CD4-positive, CD25-positive, alpha-beta regulatory T cell (primary cell): ENCODE measurements at places on chromosomes 2 and 18.

DNA sequence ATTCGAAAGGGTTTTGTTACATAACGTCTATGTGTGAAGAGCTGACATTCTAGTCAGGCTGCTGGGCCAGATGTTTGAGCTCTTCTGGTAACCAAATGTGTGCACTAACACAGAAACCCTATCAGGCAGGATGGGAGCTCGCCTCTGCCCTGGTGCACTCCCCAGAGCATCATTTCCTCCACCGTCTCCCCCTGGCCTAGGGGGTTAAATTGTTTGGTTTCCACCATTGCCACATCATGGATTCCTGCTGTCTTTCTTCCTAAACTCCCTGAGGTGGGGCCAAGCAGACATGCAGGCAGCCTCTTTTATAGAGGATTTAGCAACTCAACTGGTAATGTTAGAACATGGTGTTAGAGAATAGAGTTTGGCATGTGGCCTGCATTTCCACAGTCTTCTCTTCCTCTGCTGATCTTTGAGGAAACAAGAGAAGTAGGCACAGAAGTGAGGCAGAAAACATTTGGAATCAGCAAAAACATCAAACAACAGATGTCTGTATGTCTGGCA lies 87.3 kb downstream of the ANTXR1 start:
- no peak for DNase-seq

GRCh38 chr18:74790451-74790850 lies 192.8 kb downstream of the ZNF407 start:
- DNase-seq, result no peak

- no peak for DNase-seq
These were observed 2.2 kb upstream of the SLC4A5 start for GRCh38 chr2:74345272-74345943.

GRCh38 chr2:10301941-10302478 lies 694 bp upstream of the HPCAL1 start:
- no peak for DNase-seq

DNA sequence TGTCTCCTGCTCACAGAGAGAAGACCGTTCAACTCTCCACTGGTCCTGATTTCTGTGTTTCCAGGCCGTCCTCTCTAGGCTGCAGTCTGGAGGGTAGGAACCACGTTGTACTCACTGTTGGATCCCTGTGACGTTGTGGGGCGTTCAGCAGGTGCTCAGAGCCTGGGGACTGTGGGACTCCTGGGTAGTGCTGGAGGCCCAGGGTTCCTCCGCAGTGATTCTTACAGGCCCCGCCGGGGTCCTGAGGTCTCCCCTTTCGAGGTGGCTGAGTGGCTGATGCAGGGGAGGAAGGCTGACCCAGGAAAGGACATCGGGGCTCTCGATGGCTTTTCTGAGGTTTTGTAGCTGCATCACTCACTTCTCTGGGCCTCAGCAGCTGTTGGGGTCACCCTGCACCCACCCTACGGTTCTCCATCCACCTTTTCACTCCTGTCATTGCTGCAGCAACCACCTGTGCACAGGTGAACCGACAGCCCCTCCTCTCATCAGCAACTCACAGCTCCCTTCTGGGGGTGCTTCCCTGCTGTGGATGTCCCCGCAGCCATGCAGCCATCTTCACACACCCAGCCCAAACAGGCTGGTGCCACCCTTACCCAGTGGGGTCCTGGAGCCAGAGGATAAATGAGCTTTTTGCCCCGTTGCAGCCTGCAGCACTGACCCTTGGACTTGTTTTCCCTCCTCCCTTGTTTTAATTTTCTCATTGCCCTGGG lies 169.6 kb upstream of the HDAC4 start:
- no peak for DNase-seq

- no peak for DNase-seq
These were observed 10.5 kb downstream of the CTLA4 start for GRCh38 chr2:203878063-203878462.

GRCh38 chr2:225600444-225600843 lies 200.9 kb downstream of the NYAP2 start:
- DNase-seq, result no peak

- no peak for DNase-seq
These were observed 181.6 kb downstream of the DNAH6 start for GRCh38 chr2:84697895-84698294.

DNA sequence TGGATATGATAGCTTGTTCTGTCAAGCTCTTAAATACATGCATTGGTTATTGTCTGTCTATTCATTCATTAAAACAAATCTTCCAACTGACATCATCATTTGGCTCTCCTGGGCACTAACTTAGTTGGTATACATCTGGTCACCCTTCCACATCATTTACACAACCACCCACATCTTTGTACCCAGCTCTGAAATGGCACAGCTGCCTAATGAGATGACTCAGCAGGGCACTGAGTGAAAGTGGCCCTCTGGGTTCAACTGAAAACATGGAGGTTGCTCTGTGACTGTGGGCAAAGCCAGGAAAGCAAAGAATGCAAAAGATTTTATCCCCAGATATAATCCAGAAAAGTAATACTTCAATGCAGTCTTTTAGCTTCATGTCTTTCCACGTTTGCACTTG lies 234.0 kb upstream of the MAP2 start:
- no peak for DNase-seq

DNA sequence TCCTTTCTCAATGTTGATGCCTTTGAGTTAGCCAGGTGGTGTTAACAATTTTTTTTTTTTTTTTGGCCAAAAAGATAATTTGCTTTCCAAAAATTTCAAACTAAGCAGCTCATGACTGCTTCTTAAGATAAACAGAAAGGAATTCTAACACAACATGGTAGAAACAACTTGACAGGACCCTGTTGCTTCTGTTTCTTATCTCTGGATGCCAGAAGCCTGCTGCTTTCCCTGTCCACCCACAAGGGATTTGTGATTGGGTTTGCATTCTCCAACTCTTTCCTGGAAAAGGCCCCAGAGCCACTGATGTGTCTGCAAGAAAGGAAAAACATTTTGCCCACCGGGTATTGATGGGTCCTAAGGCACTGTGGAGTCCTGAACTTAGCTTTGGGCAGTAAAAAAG lies 217.2 kb upstream of the PKDCC start:
- DNase-seq, result no peak

- DNase-seq, result no peak
These were observed 119.1 kb upstream of the NCK2 start for GRCh38 chr2:105625632-105626031.

- DNase-seq, result no peak
These were observed 559.5 kb upstream of the GCFC2 start for GRCh38 chr2:76270096-76270710.

GRCh38 chr2:226524381-226524843 lies 275.2 kb downstream of the IRS1 start:
- DNase-seq, result no peak

DNA sequence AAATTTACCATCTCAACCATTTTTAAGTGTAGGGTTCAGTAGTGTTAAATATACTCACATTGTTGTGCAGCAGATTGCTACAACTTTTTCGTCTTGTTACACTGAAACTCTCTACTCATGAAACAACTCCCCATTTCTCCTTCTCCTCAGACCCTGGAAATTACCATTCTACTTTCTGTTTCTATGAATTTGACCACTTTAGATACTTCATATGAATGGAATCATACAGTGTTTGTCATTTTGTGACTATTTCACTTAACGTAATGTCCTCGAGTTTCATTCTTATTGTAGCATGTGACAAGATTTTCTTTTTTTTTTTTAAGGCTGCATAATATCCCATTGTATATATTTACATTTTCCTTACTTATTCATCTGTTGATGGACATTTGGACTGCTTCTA lies 203.8 kb downstream of the PLCL1 start:
- DNase-seq, result no peak

DNA sequence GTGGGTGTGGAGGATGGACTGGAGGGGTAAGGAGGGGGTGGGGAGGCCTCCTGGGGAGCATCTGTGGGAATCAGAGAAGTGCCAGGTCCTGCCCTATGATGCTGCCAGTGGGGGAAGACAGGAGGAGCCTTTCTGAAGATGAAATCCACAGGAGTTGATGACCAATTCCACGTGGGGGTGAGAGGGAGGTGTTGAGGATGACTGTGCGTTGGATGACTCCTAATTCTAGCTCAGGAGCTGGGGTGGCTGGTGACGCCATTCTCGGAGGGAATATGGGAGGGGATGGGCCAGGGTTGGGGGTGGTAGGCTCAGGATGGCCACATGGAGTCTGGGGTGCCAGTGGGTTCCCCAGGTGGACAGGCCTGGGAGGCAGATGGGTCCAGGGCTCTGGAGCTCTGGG lies 32.3 kb downstream of the EMX1 start:
- no peak for DNase-seq

GRCh38 chr2:85887566-85888019 lies 1.2 kb downstream of the ST3GAL5 start:
- peak; percentile 73 for DNase-seq
